ENCODE measurements at places on chromosomes 3 and 15.

- no peak for DNase-seq
Measured at GRCh38 chr15:62809115-62809967, 233.2 kb upstream of the TPM1 start.

DNA sequence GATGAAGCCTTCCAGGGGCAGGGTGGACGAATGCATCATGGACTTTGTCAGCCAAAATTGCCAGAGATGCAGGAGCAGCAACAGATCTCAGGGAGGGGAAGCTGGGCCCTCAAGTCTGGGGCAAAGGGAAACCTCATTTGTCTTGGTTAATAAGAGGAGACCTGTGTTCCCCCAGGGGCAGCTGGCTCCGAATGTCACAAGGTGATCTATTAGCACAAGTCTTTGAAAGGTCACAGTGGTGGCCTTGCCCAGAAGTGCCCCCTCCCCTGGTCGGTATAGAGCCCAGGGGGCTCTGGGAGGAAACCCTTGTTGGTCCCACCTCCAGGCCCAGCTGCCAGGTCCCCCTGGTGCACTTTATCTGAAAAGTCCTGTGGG lies 46.2 kb downstream of the ABTB1 start:
- DNase-seq, result no peak

GRCh38 chr3:151166161-151166560 lies 36.9 kb downstream of the GPR171 start:
- no peak for DNase-seq

GRCh38 chr3:87350367-87351199 lies 74.2 kb upstream of the POU1F1 start:
- peak; percentile 44 for DNase-seq

DNA sequence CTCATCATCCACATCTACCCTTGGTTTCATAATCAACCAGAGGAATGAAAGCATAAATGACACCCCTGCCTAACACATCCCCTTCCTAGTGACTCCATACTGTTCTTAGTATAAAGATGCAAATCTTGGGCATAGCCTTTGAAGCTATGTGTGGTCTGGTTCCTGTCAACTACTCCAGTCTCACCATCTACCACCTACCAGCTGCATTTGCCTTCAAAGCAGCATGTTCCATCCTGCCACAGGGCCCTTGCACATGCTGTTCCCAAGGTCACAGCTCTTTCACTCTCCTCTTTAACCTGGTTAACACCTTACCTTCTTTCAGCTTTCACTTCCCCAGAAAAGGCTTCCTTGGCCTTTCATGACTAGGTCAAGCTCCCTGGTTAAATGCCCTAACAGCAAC lies 62.3 kb upstream of the ARHGEF3 start:
- no peak for DNase-seq

DNA sequence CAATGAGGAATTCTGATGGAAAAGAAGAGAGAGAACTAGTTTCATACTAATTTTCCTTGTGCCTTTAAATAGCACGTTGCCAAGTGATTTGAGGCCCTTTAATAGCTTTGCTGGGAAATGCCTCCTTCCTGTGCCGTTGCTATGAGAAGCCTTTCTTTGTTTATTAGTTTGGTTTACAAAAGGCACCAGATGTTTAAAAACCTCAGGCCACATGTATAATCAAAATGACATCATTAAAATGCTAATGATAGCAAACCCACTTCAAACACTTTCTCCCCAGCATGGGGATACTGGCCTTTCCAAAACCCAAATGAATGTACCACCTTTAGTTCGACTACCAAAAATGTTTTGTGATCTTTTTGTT lies 50.0 kb upstream of the TBC1D23 start:
- DNase-seq, result no peak

DNA sequence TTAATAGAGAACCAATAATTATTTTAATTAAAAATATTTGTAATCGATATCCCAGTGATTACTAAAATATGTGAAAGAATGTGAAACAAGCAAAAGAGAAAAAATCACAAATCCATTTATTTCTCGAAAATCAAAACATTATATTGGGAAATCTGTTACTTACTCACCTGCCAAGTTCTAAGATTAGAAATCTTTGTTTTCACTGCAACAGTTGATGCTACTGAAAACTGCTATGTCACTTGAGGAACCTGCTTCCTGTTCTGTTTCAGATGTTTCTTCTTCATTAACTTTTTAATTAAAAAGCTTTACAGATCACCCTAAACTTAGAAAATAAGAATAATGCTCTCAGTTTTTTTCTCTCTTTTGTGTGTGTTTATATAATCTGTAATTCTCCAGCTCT lies 13.7 kb upstream of the DPH6 start:
- no peak for DNase-seq

- no peak for DNase-seq
Measured at GRCh38 chr3:185741586-185741985, 83.3 kb downstream of the IGF2BP2 start.

GRCh38 chr15:47959617-47960413 lies 161.0 kb upstream of the SLC24A5 start:
- no peak for DNase-seq

GRCh38 chr3:11724615-11725339 lies 81.1 kb upstream of the VGLL4 start:
- no peak for DNase-seq

DNA sequence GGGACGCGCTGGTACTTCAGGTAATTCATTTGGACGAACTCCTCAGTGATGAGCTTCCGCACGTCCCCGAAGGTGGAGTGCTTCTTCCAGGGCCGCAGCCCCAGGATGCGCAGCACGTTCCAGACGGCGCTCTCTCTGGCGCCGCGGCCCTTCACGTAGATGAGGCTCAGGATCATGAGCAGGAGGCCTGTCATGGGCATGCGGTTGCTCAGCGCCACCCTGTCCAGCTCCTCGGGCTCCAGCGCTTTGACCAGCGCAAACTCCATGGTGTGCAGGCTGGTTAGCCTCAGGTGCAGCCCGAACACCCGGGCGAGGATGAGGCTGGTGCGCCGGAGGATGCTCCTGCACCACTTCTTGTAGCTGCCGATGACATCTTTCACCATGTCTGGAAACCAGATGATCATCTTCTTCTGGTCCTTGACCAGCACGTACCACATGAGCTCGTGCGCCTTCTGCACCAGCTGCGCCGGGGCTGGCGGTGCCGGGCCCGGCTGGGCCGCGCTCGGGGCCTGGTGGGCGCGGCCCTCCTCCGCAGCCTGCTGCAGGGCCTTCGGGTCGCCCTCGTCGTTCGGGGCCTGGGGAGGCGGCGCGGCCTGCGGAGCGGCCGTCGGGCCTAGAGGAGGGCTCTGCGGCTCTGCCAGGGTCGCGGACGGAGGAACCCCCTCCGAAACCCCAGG lies 501 bp downstream of the NDN start:
- DNase-seq, result no peak

DNA sequence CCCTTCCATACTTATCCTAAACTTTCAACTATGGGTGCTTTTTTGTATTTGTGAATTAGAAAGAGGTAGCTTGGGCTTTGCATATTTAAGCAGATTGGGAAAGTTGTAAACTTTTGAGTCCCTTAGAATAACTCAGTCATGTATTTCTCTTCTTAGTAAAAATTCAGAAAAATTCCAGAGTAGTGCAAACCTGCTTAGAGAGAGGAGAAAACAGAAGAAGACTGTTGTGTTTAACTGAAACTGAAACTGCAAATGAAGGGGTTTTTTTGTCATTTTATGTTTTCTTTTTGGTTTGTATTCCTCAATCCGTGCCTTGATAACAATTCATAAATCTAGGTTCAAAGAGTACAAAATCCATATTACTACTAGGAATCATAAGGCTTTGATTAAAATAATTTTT lies 31.3 kb downstream of the CD200 start:
- DNase-seq, result no peak

GRCh38 chr3:8891303-8891702 lies 72.0 kb downstream of the RAD18 start:
- no peak for DNase-seq

DNA sequence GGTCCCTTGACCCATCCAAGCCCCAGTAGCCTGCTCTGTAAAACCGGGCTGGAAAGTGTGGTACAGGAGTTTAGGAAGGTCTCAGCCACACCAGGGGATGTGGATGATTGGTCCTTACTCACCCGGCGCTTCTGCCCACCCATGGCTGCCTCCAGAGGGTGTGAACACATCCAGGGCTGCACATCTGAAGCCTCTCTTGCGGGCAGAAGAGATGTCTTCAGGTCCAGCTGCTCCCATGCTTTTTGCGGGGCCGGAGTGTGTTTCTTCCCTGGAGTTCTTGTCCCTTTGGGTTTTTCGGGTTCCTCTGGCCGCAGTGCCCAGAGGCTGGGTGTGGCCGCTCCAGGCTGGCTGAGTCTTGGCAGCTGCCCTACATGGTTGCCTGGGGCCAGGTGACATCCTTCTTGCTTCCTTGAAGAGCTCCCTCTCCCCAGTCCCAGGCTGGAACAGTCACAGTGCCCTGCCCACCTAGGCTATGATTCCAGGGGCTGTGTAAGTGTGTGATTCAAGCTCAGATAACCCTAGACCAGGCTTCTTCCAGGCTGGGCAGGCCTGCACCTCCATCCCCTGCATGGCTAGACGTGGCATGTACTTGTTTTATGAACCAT lies 33.9 kb downstream of the HDAC11 start:
- no peak for DNase-seq

GRCh38 chr3:147514366-147515160 lies 105.4 kb downstream of the ZIC1 start:
- no peak for DNase-seq

DNA sequence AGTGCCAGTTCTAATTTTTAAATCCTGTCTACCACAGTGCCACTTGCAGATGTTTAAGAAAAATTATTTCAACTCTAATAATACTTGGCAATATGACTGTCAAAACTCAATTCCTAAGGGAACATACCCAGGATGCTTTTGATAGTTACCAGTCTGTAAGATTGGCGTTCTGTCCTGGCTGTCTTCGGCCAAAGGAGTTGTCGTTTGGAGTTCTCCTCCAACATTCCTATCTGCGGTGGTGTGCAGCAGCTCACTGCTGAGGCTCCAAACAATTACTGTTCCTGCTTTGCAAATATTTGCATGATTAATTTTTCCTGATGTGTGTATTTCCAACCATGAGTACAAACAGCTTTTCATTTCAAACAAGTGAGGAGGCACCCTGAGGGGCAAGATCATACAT lies 330.8 kb upstream of the DPH6 start:
- no peak for DNase-seq

GRCh38 chr15:99320374-99321215 lies 69.3 kb downstream of the LRRC28 start:
- no peak for DNase-seq

- no peak for DNase-seq
Measured at GRCh38 chr3:134330883-134331810, 43.1 kb downstream of the AMOTL2 start.

DNA sequence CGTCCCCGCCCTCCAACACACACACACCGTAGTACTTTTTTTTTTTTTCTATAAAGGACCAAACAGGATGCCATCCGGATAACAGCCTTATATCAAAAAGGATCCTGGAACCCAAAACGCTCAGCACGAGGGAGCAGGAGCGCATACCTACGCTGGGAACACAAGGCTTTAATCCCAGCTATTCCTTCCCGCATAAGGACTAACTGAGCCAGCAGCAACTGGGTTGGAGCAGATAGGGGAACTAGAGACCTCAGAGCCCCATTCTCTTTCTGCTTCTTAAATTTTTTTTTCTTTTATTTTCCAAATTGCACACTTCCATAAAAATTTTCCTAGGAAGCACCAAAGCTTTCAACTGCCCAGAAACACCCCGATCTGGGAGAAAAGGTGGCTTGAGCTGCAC lies 1.3 kb downstream of the TRANK1 start:
- DNase-seq, result no peak

GRCh38 chr15:44662478-44663409 lies 718 bp downstream of the SPG11 start:
- DNase-seq, result peak; percentile 37

GRCh38 chr3:8937064-8938020 lies 25.9 kb downstream of the RAD18 start:
- no peak for DNase-seq

DNA sequence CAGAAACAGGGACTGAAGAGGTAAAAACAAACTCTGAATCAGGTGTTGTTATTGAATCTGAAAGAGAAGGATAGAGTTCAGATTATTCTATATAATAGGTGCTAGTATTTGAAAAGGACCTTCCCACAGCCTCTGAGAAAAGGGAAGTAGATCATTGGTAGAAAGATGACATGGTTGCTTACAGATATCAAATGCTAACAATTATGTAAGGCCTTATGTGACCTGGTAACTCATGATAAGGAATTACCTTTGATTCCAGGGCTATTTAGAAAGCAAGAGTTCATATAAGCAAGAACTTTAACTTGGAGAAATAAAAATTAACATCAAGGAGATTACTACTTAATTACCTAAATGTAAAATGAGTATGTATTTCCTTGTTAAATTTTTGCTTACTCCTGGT lies 7.6 kb downstream of the SLC27A2 start:
- DNase-seq, result no peak

DNA sequence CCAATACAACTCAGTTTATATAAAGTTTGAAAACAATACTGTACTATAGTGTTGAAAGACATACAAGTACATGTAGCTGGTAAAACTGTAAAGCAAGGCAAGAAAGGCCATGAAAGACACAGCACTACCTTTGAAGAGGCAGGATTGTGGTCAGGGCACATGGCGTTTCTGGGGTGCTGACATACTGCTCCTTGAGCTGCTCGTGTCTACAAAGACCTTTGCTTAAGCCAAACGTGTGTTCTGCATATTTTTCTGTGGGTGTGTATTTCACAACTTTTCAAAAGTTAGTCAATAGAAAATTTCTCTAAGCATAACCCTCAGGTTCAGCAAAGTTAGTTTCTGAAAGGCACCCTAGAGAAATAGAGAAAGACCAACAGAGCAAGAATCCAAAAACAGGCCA lies 14.1 kb upstream of the TOPAZ1 start:
- no peak for DNase-seq

Measured in NCI-H345 (cell line).